Right ventricle myocardium inferior (tissue), 1 donor: ENCODE measurements at places on chromosomes 7 and 10.

- DNase-seq, result no peak
Measured at GRCh38 chr7:94223375-94224084, 171.2 kb upstream of the COL1A2 start.

- DNase-seq, result no peak
Measured at GRCh38 chr7:93219868-93220267, 6.4 kb downstream of the HEPACAM2 start.

- no peak for DNase-seq
Measured at GRCh38 chr10:51886438-51887068, 187.2 kb upstream of the CSTF2T start.

GRCh38 chr10:14608381-14609001, 166.2 kb downstream of the FAM107B start:
- DNase-seq, result no peak

GRCh38 chr7:90242369-90243168, 2.4 kb upstream of the CFAP69 start:
- DNase-seq, result no peak

- no peak for DNase-seq
Measured at GRCh38 chr7:42714356-42714755, 197.5 kb downstream of the C7orf25 start.

GRCh38 chr10:46229144-46229563, 57.6 kb upstream of the ANTXRL start:
- DNase-seq, result no peak

- peak; percentile 67 for DNase-seq
Measured at GRCh38 chr7:151744051-151744580, 132.8 kb downstream of the PRKAG2 start.

- DNase-seq, result peak; percentile 44
Measured at GRCh38 chr10:130354976-130355795, 219.0 kb downstream of the GLRX3 start.

GRCh38 chr10:60734226-60734625, 44.1 kb upstream of the CDK1 start:
- no peak for DNase-seq

GRCh38 chr10:3482200-3482993, 302.6 kb downstream of the KLF6 start:
- peak; percentile 66 for DNase-seq

DNA sequence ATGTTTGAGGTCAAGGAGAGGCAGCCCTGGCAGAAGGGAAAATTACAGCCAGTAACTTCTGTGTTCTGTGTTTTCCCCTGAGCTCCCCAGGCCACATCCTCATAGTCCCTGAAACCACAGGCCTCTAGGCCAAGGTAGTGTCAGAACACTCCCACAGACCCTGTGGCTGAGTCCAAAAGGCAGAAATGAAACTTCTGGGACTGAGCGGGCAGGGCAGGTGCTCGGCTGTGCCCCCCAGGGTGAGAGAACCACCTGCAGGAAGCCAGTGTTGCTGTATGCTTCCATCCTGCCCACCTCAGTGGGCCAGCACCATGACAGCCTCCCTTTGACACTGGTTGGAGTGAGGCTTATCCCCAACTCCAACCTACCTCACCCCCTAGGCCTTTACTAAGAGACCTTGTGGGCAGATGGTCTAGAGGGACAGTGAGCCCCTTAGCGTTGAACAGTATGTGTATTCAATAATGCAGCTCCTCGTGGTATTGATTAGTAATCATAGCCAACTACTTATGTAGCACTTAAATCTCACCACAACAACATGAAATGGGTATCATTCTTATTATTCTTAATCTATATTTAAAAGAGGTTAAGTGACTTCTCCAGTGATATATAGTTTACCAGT, 30.3 kb downstream of the PIK3CG start:
- DNase-seq, result no peak

DNA sequence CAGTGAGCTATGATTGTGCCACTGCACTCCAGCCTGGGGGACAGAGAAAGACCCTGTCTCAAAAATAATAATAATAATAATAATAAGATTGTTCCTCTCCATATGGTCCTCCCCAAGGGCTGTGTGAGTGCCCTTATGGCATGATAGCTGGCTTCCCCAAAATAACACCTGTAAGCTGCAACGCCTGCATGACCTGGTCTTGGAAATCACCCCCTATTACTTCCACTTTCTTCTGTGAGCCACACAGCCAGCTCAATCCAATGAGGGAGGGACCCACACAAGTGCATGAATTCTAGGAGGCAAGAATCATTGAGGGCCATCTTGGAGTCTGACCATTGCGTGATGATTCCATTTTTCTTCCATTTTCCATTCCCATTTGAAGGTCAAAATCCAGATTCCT, 82.7 kb upstream of the CALN1 start:
- no peak for DNase-seq

- DNase-seq, result no peak
Measured at GRCh38 chr7:22551768-22552513, 52.0 kb upstream of the STEAP1B start.

DNA sequence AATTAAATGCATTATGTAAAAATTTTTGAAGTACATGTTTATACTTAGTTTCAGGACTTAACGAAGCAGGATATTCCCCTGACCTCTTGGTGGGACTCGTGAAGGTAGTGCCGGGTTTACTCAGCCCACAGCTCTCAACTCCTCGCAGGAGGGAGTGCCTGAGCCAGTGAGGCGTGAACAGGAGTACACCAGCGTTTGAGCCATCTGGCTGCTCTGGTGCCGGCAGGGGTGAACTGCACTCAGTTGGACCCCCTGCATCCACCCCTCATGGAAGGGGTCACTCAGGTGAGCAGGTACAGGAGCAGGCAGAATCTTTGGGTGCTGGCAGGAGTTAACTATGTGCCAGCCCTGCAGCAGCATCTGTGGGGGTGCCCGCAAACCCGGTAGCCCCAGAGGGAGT, 625.1 kb upstream of the PCDH15 start:
- no peak for DNase-seq

GRCh38 chr7:99190359-99191009, 17.4 kb downstream of the KPNA7 start:
- DNase-seq, result no peak

DNA sequence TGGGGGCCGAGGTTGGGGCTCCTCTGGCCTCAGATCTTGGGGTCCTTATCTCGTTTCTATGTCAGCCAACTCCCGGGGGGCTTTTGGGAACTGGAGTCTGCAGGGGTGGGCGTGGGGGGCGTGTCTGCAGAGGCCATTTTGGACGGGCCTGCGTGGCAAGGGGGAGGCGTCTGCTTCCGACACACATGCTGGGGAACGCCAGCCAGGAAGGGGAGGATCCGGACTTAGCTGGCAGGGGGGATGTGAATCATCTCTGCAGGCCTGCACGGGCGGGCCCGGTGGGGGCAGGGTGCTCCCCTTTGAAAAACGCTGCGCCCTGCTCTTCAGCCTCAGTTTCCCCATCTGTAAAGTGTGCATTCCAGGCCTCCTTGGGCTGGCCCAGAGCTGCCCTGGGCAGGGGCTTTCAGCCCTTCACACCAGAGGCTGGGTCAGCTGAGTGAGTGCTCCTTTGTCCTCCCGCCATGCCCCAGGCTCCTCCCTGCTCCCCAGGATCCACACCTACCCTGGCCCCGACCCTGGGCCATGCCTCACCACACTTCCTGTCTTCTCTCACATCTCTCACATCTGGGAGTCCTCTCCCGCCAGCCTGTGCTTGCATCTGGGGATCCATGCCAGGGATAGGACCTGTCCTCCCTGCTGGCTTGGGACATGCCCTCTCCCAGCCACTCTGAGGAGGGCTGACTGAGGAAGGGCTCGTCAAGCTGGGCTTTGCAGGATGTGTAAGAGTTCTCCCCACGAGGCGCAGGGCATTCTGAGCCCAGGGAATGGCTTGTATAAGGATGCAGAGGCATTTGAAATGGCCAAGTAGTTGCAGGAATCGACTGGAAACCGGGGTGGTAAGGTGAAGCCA, 172.6 kb upstream of the TNRC18 start:
- DNase-seq, result peak; percentile 86

DNA sequence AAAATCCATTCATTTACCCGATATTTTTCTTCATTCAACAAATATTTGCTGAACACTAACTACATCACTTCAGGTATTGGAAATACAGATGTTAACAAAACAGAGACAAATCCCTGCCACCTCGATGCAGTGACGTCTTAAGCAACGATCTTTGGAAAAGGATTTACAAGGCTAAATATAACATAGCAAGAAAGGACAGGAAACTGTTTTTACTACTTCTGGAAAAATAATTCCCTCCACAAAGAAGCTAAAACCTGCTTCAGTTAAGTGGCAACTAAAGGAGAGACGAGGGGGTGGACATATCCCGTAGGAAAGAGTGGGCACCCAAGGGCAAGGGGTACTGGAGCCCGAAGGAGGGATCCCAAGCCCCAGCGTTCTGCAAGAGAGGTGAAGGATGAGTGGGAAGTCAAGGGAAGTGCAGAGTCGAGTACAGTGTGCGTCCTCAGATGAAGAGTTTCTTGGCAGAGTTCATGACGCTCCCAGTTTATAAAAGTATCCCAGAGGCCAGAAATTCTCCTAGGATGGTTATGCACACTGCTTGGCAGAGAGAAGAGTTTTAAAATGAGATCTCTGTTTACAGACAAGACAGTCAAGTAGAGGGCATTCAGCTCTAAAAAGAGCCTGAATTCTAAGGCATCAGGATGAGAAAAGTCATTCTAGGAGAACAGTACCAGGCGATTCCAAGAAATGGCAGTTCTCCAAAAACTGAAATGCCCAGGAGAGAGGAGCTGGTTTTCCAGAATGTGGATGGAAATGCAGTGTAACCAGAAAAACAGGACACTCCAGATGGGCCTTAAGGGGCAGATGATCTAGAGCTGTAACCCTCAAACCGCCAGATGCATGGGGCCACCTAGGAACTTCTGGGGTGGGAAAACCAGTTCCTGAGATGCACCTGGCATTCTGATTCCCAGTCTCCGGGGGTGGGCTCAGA, 97.3 kb downstream of the GRB10 start:
- DNase-seq, result no peak

GRCh38 chr10:122878799-122879338, 512 bp downstream of the FAM24B start:
- no peak for DNase-seq

GRCh38 chr7:4642468-4643203, 39.5 kb upstream of the FOXK1 start:
- DNase-seq, result no peak

DNA sequence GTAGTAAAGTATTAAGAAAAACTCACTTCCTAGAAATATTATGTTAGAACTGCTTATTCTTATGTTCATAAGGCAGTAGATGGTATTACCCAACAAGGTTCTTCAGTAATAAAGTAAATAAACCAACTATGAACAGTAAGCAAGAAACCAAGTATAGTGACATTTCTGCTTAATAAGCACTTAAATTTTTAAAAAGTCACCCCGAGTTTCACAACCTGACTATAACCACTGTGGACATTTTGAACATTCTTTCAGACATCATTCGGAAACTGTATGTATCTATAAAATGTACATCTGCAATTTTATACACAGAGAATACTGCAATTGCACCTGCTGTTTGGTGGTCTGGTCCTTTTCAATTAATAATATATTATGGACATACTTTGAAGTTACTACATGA, 1073.6 kb downstream of the XPNPEP1 start:
- no peak for DNase-seq

DNA sequence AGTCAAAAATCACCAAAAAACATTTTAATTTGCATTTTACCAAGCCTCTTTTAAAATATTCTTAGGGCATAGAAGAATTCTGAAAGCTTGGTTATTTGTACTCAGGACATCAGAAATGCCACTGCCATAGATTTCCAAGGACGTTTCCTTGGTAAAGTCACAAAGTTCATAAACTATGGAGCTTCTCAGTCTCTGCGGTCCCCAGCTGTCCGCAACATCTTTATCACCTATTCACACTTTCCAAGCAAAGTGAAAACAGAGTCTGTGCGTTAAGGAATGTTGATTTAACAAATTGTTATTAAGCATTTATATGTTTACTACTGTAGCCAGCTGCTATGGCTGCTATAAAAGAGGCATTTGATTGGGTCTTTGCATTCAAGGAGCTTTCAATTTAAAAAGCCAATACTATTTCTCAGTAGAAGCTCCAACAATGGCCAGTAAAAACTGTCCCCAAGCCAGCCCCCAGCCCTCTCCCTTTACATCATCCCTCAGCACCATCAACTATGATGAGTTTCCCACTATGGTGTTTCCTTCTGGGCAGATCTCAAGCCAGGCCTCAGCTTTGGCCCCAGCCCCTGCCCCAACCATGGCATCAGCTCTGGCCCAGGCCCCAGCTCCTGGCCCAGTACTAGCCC, 36.8 kb downstream of the CADPS2 start:
- no peak for DNase-seq

DNA sequence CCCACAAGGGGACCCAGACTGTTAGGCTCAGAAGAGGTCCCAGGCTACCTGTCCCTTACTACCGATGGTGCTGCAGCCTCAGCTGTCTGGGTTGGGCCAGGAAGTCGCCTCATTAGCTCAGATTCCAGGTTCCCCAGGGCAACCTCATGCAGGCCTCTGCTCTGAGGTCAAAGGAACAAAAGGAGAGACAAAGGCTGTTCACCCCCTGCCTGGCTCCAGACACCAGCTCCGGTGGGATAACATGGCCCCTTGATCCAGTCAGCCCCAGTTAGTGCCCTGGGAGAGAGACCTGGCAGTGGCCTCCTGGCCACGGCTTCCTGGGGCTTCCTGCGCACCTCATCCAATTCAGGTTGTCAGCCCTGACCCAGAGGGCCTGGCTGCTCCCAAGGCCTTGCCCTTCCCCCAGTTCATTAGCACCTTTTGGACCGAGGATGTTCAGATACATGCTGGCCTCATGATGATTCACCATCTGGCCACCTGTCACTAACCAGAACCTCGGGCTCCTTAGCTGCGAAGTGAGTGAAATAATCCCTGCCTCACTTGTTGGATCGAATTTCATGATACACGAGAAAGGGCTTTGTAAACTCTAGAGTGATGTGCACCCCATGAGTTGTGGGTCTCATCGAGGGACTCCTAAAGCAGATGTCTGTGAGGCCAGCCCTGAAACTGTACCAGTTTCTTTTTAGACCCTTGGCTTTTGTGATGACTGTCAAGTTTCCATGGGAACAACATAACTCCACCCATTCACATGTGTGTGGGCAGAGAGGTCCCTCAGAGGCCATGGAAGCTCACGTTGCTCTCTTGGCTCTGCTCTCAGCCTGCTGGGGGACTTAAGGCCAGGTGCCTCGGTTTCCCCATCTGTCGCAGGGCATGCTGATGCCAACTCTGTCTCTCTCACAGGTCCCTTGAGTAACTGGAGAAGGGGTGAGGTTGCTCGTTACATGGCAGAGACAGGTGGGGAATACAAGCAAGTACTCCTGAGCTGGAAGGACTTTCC, 79.5 kb upstream of the PCBD1 start:
- no peak for DNase-seq

GRCh38 chr10:132520177-132520811, 17.3 kb upstream of the INPP5A start:
- no peak for DNase-seq

GRCh38 chr7:8177109-8177933, 84.6 kb downstream of the ICA1 start:
- no peak for DNase-seq

DNA sequence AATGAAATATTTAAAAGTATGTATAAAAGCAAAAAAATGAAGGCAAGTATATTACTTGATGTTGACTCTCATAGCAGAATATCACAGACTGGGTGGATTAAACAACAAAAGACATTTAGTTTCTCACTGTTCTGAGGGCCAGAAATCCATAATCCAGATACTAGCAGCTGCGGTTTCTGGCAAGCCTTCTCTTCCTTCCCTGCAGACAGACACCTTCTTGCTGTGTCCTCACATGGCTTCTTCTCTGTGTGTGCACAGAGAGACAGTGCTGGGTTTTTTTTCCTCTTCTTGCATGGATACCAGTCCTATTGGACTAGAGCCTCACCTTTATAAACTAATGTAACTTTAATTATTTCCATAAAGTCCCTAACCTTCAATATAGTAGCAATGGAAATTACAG, 127.9 kb upstream of the AKR1E2 start:
- DNase-seq, result no peak
